Stimulated activated CD8-positive, alpha-beta memory T cell treated with anti-CD3 and anti-CD28 coated beads, Interleukin-7, amount 100 ng/mL, for 4 hours (primary cell): ENCODE measurements at places on chromosomes 5 and 9.

DNA sequence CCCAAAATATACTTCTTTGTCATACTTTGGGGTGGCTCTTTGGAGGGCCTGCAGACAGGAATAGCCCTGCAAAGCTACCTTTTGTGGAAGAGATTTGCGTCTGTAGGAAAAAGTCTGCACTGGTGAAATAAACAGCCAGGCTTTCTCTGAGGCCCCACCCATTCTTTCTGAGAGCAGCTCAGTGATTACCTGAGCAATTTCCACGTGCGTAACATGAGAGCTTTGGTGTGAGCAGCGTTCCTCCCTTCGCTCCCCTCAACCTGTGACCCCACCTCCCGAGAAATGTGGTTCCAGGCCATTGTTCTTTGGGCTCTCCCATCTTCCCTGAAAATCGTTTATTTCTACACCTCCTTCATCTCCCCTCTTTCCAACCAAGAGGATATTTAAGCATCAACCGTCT, 23.8 kb upstream of the FBP1 start:
- no peak for DNase-seq

- DNase-seq = no peak
These were observed 95.8 kb downstream of the DOCK2 start for GRCh38 chr5:169732841-169733240.

GRCh38 chr5:77849308-77849900, 73.3 kb upstream of the TBCA start:
- no peak for DNase-seq

- no peak for DNase-seq
These were observed 59.9 kb downstream of the GRAMD2B start for GRCh38 chr5:126483156-126483555.

DNA sequence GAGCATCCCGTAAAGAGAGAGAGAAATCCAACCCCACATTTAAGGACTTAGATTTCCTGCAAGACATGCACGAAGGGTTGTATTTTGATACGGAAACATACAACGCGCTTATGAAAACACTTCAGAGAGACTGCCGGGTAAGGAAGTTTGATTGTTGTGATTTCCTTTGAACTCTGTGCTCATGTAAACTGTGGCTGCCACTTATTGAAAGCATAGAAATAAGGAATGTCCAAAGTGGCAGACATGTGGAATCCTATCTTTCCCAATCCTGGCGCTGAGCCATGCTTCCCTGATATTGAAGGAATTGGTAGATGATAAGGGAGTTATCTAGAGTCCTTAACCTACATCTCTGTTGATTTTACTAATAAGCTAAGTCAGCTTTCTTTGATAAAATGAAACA, 119.4 kb downstream of the PRKACG start:
- DNase-seq = no peak
